ENCODE measurements at places on chromosomes 12 and 14.
A peak's percentile ranks its signal among the peaks of the same experiment; 100 is the strongest.

DNA sequence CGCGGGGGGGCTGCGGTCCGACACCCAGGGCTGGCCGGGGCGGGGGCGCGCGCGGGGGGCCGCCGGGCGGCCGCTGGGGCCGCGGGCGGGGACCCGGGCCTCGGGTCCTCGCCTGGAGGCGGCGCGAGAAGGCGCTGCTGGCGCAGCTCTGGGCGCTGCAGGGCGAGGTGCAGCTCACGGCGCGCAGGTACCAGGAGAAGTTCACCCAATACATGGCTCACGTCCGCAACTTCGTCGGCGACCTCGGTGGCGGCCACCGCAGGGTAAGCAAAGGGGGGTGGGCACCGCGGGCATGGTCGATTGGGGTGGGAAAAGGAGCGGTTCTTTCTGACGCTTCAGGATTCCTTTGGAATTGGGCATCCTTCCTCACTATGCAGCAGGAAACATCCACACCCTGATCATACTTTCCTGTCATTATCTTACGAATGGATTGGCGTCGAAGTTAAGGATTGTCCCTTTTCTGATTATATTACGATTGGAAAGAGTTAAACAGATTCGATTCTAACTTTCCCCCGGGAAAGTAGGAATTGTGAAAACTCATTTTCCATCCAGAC lies 798 bp downstream of the PDZRN4 start:
- no peak for DNase-seq

GRCh38 chr12:24997970-24998582 lies 49.2 kb upstream of the BCAT1 start:
- no peak for DNase-seq

GRCh38 chr14:92974541-92975345 lies 51.8 kb downstream of the CHGA start:
- no peak for DNase-seq

DNA sequence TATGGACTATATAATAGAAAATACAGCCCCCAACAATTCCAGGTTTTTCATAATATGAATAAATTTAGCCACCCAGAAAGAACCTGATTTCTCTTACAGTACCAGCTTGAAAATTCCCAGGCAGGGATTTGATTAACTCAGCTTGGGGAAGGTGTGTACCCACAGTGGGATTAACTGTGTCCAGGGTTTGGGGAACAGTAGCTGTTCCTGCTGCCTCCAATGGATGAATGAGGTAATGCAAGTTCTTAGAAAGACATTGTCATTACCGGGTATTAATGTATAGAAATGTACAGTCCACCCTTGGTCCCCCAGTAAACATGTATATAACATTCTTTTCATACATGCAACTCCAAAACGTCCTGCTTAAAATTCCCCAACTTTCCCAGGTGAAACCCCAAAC lies 115.6 kb downstream of the LRIG3 start:
- no peak for DNase-seq

DNA sequence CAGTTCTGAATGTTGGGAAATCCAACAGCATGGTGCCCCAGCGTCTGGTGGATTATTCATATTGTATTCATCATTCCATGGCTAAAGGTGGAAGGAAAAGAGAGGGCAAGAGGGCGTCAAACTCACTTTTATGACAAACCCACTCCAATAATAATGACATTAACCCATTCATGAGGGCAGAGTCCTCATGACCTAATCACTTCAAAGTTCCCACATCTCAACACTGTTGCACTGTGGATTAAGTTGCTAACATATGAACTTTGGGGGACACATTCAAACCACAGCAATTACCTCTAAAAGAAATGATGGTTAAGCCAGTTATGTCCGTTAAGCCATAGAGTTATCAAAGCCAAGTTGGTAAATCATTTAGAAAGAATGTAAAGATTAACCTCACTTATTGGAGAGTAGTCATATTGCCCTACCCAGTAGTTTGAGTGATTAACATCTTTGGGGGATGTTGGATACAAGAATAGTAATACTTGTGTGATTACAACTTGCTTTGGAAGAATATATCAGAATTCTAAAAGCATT lies 212.4 kb upstream of the FLRT2 start:
- no peak for DNase-seq

DNA sequence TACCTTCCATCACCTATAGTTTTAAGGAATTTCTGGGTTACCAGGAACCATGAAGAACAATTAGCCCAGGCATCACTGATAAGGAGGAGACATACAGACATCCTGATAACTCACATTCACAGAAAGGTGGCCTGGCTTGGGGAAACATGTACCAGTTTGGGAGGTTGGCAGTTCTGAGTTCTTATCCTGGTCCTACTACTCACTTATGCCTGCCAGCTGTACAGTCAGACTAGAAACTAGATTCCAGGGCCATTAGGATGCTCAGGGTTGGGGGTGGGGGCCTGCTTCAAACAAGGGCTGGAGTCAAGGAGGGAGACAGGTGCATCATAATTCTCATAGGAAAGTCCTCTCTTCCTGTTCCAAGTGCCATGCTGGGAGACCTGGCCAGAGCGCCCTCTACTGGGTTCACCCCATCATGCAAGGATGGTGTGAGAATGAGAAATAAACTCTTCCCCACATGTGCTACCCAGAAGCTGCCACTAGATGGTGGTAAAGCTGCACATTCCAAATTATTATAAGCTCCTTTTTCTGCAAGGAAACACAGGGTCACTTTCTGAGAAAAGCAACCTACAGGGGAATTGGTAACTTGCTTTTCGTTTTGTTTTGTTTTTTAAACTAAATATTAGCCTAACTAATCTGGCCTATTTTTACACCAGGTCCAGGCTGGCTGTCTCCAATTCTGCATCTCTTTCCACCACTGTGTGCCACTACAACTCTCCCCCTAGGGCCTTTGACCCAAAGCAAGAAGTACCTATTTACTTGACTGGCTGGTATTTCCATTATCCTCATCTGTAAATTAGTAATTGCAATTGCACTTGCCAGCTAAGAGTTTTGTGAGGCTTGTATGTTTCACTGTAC lies 14.5 kb downstream of the OAS2 start:
- DNase-seq: peak; percentile 51

DNA sequence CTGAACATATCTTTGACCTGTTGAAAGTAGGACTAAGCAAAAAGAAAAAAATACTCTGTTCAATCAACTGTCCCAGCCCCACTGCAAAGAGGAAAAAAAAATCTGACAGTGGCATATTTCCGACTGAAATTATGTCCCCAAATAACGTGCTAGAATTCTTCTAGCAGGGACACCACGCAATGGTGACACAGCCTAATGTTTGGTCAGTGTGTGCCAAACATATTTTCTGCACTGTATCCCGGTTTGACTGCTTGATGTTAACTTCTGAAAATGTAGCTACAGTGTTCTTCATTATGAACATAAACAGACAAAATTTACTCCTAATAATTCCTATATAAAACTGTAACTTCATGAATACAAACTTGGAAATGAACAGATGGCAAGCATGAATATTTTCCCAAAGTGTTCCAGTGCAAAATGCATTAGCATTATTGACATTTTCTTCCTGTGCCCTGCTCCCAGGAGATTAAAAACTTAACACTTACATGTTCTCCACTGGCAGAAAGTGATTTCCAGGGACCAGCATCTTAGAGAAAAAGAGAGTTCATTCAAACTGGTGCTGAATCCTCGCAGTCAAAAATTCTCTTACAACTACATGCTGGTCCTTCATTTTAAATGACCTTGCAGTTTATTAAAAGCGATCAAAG lies 72.4 kb upstream of the SYT1 start:
- no peak for DNase-seq

- DNase-seq: no peak
Observed at GRCh38 chr12:31715283-31715825, 13.5 kb downstream of the AMN1 start.

Measured in stimulated activated CD4-positive, alpha-beta T cell treated with anti-CD3 and anti-CD28 coated beads, Interleukin-12 subunit alpha, Interleukin-12 subunit beta, amount 100 ng/mL, for 4 hours (primary cell).